ENCODE measurements at places on chromosomes 7 and 10.

DNA sequence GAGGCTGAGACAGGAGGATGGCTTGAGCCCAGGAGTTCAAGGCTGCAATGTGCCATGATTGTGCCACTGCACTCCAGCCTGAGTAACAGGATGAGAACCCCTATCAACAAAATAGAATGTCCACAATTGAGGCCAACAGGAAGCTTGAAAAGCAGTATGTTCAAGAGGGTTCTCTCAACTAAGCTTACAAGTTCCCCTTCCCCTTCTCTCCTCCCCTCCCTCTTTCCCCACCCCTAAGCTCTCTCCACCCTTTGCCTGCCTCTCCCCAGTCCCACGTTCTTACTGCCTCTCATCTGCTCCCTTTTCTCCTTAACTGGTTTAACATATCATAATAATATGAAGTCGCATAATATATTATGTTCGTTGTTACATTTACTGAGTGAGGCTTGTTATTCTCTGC is 35.4 kb downstream of the KIAA1549 start:
- DNase-seq, result no peak

DNA sequence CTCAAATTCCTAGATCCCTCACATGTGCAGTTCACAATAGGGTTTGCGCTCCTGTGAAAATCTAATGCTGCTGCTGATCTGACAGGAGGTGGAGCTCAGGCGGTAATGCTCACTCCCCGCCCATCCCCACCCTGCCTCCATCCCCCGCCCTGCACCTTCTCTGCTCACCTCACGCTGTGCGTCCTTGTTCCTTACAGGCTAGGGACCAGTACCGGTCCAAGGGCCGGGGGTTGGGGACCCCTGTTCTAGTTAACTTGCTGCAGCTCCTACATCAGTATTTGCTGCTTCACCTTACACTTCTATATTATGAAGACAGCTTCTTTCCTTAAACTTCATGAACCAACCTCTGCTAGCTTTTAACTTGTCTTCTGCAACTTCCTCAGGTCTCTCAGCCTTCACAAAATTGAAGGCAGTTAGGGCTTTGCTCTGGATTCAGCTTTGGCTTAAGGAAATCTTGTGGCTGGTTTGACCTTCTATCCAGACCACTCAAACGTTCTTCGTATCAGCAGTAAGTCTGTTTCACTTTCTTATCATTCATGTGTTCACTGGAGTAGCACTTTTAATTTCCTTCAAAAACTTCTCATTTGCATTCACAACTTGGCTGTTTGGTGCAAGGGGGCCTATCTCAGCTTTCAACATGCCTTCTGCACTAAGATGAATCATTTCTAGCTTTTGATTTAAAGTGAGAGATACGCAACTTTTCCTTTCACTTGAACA is 1.7 kb upstream of the TNKS2 start:
- no peak for DNase-seq

DNA sequence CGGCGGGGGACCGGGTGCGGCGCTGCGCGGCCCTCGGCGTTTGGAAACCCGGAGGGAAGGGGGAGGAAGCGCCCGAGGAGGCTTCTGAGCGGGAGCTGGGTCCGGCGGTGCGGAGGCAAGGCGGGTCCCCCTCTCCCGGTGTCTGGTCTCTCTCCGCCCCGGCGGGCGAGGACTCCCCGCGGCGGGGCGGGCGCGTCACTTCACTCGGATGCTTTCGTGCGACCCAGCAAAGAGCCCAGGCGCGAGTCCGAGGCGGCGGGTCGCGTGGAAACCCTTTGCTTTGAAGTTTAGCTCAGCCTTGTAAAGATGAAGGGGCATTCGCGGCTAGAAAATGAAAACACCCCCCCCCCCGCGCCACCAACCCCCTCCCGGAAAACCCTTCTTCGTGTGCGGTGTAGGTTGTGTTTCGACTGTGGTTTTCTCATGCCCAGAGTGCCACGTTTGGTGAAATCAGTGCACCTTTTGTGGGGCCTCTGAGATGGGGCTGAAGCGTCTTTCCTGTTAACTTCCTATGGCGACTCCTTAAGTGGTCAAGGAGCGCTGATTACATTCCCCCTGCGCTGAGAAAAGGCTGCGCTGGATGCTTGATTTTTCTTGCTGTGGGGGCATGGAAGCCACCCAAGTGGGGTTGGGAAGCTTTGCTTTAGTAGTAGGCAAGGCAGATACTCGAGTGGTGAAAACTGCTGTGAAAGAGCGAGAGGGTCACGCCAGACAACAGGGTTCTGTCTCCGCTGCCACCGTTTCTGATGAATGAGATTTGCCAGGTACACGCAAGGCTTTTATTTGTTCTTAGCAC is 876 bp downstream of the GNAI1 start:
- no peak for DNase-seq

DNA sequence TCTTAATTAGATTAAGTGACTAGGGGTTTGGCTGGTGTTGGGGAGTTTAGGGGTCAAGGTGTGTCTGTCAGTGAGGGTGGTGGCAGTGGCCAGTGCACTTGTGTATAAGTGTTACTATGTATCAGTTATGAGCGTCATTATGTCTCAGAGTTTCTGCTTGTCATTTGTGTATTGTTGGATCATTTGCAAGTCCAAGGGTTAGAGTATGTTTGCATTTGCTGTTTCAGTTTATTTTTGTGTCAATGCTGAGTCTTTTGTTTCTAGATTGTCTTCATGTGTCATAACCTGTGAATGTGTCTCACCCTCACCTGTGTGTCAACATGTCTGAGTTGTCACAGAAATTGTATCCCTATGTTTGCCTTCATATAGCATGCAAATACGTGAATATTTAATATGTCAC is 97.5 kb upstream of the PAX2 start:
- no peak for DNase-seq

- DNase-seq, result no peak
These were observed 795 bp downstream of the LHFPL3 start for GRCh38 chr7:104328970-104329825.

DNA sequence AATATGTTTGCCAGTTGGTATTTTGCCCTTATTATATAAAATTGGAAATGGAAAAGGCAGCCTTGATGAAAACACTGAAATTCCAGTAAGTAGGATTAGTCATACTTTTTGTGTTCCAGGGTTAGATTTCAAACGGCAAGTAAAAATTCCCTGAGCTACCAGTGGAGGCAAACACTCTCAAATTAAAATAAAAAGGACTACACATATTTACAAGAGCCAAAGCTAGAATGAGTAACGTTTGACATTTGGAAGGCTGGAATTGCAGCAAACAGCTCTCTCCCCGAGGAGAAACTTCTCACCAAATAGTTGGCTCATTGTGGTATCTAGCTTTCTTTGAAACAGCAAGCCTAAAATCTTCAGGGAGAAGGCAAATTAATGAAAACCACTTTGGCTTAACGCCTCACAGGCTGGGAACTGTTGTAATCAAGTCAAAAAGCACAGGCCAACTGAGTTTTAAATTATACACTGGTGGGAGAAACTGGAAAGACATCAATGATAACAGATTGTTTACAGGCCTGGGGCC is 288.4 kb downstream of the SNX13 start:
- no peak for DNase-seq

GRCh38 chr10:74433595-74433956 is 282.6 kb downstream of the ADK start:
- DNase-seq, result no peak

DNA sequence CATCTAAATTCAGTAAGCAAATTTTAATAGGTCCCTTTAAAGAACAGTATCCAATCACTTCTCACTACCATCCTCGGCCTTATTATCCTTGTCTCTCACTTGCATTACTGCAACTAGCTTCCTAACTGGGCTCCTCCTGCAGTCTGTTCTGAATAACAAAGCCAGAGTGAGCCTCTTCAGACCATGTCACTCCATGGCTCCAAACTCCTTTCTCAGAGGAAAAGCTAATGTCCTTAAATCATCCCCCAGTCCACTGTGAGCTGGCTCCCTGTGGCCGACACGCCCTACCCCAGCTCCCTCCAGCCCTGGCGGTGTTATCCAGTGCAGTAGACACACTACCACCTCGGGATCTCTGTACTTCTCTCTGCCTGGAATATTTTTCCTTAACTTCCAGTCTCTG is 80.0 kb downstream of the EPC1 start:
- DNase-seq, result no peak

DNA sequence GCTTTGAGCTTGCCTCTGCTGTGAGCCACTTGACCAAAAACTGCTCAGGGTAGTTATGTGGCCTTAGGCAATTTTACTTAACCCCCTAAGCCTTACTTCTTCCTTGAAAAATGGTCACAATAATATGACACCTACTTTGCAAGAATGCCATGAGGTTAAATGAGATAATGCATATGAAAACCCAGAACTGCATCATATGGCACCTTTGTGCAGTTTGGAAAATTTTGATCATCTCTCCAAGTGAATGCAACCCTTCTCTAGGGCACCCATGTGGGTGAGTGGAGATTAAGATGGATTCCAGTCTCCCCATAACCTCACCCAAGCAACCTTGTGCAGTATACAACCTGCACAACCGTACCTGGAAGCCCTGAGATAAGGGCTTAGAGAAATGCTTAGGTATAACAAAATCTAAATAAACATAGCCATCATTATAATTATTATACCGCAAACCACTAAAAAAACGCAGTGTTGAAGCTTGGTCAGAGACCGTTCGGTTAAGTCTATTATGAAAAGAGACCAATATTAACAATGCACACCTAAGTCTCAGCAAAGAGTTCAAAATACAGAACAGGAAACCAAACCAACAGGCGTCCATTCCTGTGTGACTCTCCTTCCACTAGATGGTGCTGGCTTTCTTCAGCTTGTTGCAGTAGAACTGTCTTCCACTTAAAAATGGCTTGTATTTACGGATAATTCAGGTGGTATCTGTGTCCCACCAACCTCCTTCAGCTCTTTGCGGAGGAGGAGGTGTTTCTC is 21.0 kb upstream of the ASB15 start:
- no peak for DNase-seq

GRCh38 chr10:18113881-18114280 is 26.3 kb upstream of the CACNB2 start:
- no peak for DNase-seq

GRCh38 chr10:128624656-128625530 is 498.7 kb upstream of the MKI67 start:
- DNase-seq, result no peak

DNA sequence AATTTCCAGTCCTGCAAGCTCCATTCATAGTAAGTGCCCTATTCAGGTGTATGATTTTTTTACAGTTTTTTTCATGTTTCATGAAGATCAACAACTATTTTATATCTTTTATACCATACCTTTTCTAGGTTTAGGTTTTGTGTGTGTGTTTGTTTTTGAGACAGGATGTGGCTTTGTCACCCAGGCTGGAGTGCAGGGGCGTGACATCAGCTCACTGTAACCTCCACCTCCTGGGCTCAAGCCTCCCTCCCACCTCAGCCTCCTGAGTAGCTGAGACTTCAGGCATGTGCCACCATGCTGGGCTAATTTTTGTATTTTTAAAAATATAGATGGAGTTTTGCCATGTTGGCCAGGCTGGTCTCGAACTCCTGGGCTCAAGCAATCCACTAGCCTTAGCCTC is 35.0 kb downstream of the ARMH3 start:
- no peak for DNase-seq

GRCh38 chr7:37665352-37666022 is 18.1 kb upstream of the GPR141 start:
- no peak for DNase-seq

- DNase-seq, result no peak
These were observed 19.1 kb downstream of the KNDC1 start for GRCh38 chr10:133179128-133179520.

DNA sequence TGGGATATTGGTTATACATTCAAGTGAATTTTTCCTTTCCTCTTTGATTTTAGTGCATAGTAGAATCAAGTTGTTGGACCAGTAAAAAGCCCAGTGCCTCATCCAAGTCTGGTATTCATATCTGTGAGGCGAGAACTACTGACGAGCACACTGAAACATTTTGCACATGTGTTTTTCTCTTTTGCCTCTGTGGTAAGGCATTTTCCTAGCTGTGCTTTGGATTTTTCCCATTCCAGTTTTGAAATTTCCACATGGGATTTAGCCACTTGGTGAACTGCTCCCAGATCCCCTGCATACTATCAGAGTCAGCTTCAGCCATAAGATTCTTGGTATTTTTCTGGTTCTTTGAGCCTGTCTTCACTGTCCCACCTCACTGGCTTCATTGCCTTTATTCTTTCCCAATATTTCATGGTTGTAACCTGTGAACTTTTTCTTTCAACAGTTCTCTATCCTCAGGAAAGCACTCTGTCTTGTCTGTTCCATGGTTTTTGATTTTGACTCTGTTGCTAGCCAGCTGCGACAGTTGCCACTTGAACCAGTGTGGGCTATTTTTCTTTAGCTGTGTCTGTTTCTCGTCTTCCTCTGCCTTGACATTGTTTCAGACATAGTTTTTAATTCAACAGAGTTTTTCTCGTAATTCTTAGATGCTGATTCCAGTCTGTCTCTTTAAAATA is 239.0 kb downstream of the REEP3 start:
- DNase-seq, result no peak

DNA sequence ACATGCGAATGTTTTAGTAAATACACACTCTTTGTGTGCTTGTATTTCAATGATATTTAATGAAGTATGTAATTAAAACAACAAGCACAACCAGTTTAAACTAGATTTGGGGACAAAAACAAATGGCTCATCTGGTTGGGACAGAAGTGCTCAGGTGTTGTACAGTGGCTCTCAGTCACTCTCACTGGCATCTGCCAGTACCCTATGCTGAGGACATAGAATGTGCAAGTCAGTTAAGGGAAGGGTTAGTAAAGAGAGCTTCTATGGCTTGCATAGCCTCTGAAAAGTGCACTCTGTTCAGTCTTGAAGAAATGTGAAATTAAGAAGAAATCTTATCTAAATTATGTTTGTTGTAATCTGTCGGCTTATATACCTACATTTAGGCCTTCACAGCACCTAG is 183.0 kb downstream of the LRRC4 start:
- no peak for DNase-seq

DNA sequence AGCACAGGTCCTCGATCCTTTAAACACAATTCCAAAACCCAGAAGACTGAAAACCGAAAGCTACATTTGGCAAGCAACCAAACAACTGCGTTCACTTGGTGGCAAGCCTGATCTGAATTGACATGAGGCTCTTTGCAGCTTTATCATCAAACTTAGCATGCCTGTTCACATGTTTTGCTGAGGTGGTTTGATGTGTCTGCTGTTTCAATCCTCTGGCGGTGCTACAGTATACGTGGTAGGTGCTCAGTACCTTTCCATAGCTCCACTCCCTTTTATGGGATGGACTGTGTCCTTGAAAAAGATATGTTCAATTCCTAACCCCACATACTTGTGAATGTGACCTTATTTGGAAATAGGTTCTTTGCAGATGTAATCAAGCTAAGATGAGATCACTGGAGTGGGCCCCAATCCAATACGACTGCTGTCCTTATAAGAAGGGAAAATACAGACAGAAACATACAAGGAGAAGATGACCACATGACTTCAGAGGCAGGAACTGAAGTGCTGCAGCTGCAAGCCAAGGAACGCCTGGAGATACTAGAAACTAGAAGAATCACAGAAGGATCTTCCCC is 33.4 kb downstream of the CCDC6 start:
- no peak for DNase-seq

- DNase-seq, result no peak
These were observed 70.4 kb upstream of the VWDE start for GRCh38 chr7:12474035-12474434.

- DNase-seq, result no peak
These were observed 116.6 kb upstream of the RSU1 start for GRCh38 chr10:16933783-16934182.

- DNase-seq, result no peak
These were observed 567.5 kb downstream of the POM121L12 start for GRCh38 chr7:53602817-53603418.
